ENCODE measurements at places on chromosomes 12 and 14.
A peak's percentile ranks its signal among the peaks of the same experiment; 100 is the strongest.

DNA sequence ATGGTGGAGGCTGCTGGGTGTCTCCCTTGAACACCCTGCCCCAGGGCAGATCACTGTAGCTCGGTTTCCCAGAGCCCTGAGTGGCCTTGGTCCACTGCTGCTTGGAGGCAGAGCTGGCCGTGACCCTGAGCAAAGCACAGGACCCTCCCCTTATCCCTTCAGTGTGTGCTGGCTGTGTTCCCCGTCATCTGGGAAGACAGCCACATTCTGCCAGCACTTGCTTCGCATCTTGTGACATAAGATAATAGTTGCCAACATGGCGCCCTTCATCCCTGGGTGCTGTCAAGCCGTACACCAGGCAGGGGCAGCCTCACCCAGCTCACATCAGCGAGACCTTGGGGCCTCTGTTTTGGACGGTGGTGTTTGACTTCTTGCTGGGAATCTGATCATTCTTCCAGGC, 12.1 kb upstream of the ALDH2 start:
- DNase-seq, result no peak

GRCh38 chr12:107251288-107251687, 157.9 kb upstream of the CRY1 start:
- DNase-seq, result no peak

DNA sequence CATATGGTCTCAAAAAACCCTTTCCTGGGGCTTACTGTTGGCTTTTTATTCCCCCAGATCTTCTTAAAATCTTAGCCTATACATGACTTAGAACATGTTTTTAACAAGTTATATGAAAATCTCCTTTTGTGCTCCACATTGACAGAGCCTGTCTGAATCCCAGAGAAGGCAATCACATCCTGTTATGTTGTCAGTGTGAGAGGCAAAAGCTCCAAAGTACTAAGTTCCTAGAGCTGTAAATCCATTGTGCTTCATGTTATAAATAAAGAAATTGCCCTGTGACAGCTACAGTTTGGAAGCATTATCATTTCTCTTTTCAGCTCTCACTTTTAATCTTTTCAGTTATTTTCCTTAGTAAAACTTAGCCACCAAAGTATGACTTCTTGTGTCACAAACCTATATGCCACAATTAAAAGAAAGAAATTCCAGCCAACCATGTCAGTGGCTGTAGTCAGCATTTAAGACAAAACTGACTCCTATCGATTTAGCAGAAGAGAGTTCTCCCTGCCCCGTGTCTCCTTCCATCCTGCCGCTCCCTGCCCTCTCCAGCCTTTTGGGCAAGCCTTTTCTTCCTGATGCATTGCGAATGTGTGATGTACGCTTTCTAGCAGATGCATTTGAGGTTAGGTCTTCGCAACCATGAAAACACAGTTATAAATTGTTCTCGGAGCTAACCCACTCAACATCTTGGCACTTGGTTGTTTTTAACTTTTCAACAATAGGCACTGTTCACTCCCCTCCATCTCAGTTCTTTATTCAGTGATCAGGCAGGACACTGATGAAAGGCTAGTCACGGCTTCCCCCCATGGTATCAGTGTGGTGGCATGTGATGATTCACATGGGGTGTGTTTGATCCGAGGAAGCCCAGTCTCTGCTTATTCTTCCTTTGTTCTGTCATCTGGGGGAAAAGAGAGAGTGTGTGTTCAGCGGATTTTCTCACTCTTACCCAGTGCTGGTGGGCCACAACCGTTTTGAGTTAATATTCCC, 143.5 kb downstream of the SSPN start:
- no peak for DNase-seq

DNA sequence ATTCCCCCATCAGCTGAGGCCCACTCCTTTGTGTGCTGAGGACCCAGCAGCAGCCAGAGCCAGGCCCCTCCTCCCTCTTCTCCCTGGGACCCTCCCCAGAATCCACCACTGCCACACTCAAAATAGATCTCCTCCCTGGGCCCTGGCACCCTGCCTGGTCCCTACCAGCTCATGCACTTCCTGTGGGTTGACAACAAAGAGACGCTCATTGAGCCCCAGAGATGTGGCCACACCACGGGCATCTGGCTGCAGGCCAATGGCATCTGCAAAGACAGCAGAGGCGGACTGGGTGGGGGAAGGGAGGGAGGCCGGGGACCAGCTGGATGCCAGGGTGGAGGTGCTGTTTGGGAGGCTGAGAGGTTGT, 16.0 kb upstream of the ENDOU start:
- peak; percentile 57 for DNase-seq

- no peak for DNase-seq
These were observed 35.9 kb upstream of the TMTC2 start for GRCh38 chr12:82650627-82651337.

GRCh38 chr14:31320922-31321766, 99.2 kb downstream of the HEATR5A start:
- DNase-seq, result no peak

- DNase-seq, result no peak
These were observed 447 bp downstream of the CD63 start for GRCh38 chr12:55728186-55728938.

- DNase-seq, result no peak
These were observed 14.5 kb downstream of the EGLN3 start for GRCh38 chr14:33936391-33936790.

GRCh38 chr14:64387232-64387781, 846 bp upstream of the MTHFD1 start:
- DNase-seq, result no peak

DNA sequence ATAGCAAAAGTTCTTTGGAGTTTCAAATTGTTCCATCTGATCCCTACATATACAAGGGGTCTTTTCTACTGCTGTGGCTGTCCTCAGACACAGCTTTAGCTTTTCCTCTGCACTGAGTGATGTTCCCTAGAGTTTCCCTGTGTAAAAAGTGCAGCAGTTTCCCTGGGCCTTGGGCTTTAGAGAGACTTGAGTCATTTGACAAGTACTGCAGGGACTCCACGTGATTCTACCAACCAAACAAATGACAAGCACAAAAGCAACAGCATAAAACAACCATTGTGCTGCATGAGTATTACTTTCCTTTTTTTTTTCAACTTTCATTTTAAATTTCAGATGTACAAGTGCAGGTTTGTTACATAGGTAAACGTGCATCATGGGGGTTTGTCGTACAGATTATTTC, 272.8 kb downstream of the PDZRN4 start:
- DNase-seq, result no peak

- DNase-seq, result no peak
These were observed 15.9 kb downstream of the INTS13 start for GRCh38 chr12:26921886-26922285.

GRCh38 chr12:53955036-53955775, 503 bp downstream of the HOXC12 start:
- DNase-seq, result no peak

DNA sequence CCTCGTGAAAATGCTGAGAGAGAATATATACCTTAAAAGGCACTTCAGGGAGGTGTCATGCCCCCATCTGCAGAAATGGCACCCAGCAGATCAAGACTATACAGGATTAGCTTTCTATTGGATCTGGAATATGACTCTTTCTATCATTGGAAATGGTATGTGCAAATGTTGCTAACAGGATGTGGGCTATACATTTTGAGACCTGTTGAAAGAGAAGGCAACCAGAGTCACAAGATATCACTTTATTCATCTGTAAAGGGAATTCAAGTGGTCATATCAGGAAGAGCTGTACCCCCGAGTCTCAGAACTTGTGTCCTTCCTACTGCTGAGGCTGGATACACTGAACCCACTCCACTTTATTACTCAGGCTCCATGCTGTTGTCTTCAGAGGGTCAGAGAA, 46.1 kb upstream of the FRMD6 start:
- DNase-seq, result no peak

GRCh38 chr14:102991376-102991775, 66.0 kb downstream of the CDC42BPB start:
- DNase-seq, result no peak

GRCh38 chr14:23632461-23633159, 3.6 kb upstream of the DHRS2 start:
- DNase-seq, result no peak

- DNase-seq, result no peak
These were observed 37.2 kb downstream of the EP400 start for GRCh38 chr12:131986910-131987309.

GRCh38 chr14:65361920-65362319, 50.6 kb upstream of the FUT8 start:
- DNase-seq, result no peak

- DNase-seq, result no peak
These were observed 69.1 kb downstream of the VEZT start for GRCh38 chr12:95286713-95287112.

DNA sequence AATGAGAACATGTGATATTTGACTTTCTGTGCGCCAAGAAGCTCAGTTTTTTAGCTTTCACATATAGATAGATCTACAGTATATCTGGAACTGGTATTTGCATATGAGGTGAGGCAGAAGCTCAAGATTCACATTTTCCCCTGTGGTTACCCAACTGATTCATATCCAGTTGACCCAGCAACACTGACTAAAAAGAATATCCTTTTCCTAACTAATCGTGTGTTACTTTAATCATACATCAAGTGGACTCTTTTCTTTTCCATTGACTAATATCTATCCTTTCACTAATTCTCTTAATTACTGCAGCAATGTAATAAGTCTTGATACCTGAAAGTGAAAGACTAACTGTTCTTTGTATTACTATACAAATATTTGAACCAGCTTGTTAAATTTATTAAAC, 236.1 kb downstream of the AEBP2 start:
- no peak for DNase-seq

DNA sequence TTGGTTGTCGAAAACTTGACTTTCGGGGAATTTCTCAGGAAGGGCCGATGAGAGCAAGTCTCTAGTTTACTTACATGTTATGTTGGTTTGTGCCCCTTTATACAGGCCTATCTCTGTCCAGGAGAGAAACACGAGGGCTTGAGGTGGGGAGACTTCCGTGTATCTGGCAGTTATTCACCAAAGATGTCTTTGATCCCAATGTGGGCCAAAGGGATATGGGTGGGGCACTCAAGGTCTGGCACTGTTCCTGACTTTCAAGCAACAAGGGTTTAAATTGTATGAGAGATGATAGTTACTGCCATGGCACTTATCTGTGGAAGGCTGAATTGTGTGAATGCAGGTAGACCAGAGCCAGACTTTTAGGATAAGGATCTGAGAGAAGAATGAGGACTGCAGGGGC, 137.2 kb upstream of the DHRS4 start:
- no peak for DNase-seq

DNA sequence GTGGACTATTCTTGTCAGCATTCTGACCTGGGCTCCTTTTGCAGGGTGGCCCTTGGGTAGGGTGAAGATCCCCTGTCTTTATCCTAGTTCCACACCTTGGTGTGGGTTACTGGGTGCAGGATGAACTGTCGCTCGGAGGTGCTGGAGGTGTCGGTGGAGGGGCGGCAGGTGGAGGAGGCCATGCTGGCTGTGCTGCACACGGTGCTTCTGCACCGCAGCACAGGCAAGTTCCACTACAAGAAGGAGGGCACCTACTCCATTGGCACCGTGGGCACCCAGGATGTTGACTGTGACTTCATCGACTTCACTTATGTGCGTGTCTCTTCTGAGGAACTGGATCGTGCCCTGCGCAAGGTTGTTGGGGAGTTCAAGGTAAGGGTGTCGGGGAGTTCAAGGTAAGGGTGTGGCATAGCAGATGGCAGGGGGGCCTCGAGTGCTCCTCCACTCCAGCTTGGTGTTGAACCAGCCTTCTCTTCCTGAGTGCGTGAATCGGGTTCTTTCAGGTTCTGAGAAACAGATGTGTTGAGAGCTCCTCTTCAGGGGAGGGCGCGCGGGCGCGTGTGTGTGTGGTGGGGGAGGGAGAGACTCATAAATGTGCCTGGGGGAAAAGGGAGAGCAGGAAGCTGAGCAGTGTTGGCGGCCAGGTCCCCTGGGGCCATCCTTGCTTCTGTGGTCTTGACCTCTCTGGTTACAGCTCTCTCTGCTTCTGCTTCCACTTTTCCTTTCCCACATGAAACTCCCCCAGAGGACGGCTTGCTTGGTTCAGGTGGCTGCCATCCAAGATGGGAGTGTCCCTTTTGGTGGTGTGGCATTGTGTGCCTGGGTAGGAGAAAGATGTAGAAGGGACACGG, 4.0 kb downstream of the ATG101 start:
- DNase-seq, result no peak

DNA sequence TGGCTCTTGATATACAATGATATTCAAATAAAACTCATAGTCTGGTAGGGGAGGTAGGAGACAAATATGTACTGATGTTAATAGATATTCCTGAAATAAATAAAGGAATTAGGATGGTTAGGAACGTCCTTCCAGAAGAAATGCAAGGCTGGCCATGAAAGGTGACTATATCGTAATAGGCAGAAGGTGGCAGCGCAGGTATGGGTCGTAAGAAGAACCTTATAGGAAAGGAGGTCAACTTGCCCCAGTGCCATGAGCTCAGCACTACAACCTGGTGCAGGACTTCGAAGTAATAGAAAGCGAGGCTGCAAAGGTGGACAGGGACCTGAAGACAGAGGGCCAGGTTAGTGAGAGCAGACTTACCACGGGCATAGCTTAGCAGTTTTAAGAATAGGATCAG, 55.3 kb upstream of the FGD4 start:
- DNase-seq, result no peak

DNA sequence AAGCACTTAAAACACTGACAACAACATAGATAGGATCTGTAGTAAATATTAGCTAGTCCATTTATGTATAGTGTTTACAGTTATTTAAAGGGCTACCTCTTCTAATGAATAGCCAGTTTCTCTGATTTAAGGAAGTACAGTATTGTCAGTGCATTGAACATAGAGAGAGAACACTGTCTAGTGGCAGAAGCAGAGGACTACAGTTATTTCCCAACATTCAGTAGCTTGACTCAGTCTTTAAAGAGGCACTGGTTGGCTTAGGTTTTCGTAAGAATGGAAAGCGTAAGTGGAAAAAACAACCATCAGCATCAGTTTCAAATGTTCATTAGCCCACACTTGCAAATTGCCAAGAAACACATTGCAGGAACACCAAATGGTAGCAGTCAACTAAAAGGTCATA, 125.0 kb upstream of the HMGA2 start:
- DNase-seq, result no peak

DNA sequence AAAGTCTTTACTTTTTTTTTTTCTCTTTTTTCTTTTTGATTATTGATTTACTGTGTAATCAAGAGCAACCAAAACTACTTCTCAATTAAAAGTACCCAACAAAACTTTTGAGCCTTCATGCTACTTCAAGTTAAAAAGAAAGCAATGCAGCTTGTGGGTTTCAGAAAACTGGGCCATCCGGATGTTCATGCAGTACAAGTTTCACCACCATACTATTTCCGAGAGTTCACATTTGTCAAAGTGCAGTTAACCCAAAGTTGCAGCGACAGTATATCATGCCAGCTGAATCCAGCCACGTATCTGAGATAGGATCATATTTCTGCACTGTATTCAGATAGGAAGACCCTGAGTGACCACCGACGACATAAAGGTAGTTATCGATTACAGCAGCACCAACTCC, 33.0 kb downstream of the KLHL28 start:
- DNase-seq, result no peak

- DNase-seq, result no peak
These were observed 9.7 kb downstream of the SLC25A47 start for GRCh38 chr14:100332797-100333196.
